SHP77 treated with DMSO at 0.1 percent for 48 hours (cell line): ENCODE measurements at places on chromosomes 13 and 19.

DNA sequence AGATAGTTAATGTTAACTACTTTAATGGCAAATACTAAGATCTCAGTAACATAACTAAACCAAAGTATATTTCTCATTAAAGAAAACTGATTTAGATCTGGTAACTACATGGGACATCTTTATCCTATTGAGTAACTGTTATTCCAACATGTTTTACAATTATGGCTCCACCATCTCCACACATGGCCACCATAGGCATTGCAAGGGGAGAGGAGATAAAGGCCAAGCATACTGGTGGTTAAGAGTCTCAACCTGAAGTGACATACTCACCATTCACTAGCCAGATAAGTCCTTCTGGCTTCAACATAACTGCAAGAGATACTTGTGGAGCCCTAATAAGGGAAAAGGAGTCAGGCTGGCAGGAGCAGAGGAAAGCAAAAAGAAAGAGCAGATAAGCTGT, 1586.4 kb upstream of the SPRY2 start:
- no peak for DNase-seq

- no peak for DNase-seq
These were observed at the start of gene GNA15 for GRCh38 chr19:3135961-3136683. Gene GNA15 (plus strand): TSS chr19:3136033. CDS start chr19:3136451, 418 bp downstream.

- DNase-seq, result no peak
These were observed 6.8 kb downstream of the GMIP start for GRCh38 chr19:19636573-19637185.

- no peak for DNase-seq
These were observed 27.6 kb downstream of the ARL11 start for GRCh38 chr13:49655906-49656305.

- peak; percentile 20 for DNase-seq
These were observed 14.5 kb upstream of the SIGLEC14 start for GRCh38 chr19:51660975-51661600.

- no peak for DNase-seq
These were observed 4.9 kb downstream of the HPN start for GRCh38 chr19:35046461-35046860.

- no peak for DNase-seq
These were observed 8.3 kb downstream of the COL4A1 start for GRCh38 chr13:110298505-110299282.

GRCh38 chr13:109750221-109750775, 36.1 kb downstream of the IRS2 start:
- no peak for DNase-seq
